GM03348 (cell line): ENCODE measurements at places on chromosomes 2 and 18.

- DNase-seq = peak; percentile 71
These were observed 19.8 kb downstream of the SLC4A1AP start for GRCh38 chr2:27683390-27684071.

GRCh38 chr2:30620102-30620501, 173.1 kb downstream of the LCLAT1 start:
- no peak for DNase-seq

DNA sequence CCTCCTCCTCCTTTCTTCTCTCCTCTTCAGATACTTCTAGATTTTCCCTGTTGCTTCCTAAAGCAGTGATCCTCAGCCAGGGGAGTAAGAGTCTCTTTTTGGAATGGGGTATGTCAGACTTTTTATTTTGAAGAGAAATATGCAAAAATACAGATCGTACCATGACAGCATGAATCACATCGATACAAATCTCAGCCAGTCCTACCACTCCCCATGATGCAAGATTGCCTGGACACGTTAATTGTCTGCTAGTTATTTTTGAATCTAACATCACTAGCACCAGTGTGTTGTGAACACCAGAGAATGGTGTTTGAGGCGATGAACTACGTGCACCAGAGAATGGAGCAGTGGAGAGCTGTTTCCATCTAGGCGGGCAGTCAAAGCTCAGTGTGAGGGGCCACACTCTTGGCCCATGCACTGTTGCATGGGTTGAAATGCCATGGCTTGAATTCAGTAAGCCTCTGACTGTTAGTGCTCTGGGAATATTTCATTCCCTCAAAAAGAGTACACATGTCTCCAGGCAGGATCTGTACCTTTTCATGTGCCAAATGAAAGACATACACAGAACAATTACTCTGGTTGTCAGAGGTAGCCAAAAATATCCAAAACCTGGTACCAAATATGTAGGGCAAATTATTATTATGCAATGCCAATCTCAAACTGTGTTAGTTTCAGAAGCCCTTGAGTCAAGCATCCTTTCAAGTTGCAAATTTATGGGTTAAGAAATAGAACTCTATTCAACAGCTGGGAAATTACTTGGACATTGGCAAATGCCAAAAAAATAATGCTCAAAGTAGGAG, 46.3 kb upstream of the RALBP1 start:
- peak; percentile 46 for DNase-seq

DNA sequence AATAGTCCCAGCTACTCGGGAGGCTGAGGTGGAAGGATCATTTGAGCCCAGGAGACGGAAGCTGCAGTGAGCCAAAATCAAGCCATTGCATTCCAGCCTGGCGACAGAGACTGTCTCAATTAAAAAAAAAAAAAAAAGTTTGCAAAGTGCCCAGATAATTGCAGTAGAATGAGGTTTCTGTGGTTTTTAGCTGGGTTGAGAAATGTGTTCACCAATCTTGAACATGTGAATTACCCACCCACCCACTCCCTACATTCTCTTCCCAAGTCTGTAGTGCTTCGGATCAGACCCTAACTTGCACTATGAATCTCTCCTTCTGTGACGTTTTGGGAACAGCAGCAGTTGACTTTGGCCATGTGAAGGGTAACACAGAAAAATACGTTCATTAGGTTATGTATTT, 247.3 kb downstream of the PTGR3 start:
- DNase-seq = no peak
